Skin of body (tissue), 3 donors: ENCODE measurements at places on chromosomes 5 and 9.
A peak's percentile ranks its signal among the peaks of the same experiment; 100 is the strongest.

GRCh38 chr9:88534456-88535225 is at the start of gene NXNL2:
NXNL2 (plus strand) TSS chr9:88535178; CDS start chr9:88535435, 257 bp downstream.
- peak; percentile 74 for DNase-seq

DNA sequence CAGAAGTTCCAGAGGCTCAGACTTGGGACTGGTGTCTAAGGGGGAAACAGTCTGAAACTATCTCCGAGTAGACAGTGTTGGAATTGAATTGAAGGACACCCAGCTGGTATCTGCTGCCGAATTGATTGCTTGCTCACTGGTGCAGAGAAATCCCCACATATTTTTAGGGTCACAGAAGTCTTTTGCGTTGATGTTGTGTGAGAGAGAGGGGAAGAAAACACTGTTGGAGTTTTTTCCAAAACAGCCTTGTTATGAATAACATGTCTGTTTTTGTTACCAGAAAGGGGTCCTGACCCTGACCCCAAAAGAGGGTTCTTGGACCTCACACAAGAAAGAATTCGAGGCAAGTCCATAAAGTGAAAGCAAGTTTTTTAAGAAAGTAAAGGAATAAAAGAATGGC is 81.3 kb downstream of the ALDH7A1 start:
- no peak for DNase-seq

GRCh38 chr5:94376672-94377345 is 241.6 kb downstream of the KIAA0825 start:
- no peak for DNase-seq

GRCh38 chr5:35898952-35899660 is 39.3 kb downstream of the CAPSL start:
- DNase-seq = no peak

GRCh38 chr9:134175291-134175807 is 11.0 kb upstream of the RNU6ATAC start:
- no peak for DNase-seq

- no peak for DNase-seq
Measured at GRCh38 chr9:113763429-113763828, 112.7 kb upstream of the ZNF618 start.

GRCh38 chr5:178312880-178313282 is 80.3 kb upstream of the PHYKPL start:
- peak; percentile 25 for DNase-seq

DNA sequence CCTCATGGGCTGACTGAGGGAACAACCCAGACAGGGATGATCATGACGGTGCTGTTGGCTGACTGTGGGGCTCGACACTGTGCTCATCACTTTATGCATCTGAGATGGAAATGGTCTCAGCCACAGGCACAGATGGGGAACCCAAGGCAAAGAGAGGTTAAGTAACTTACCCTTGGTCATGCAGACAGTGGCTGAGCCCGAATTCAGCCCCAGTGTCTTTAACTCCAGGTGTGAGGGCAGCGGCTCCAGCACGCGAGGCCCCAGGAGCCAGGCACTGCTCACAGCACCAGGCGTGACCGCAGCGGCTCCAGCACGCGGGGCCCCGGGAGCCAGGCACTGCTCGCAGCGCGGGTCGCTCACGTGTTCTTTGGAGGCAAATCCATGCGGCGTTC is 45.3 kb upstream of the FCN1 start:
- DNase-seq = no peak

DNA sequence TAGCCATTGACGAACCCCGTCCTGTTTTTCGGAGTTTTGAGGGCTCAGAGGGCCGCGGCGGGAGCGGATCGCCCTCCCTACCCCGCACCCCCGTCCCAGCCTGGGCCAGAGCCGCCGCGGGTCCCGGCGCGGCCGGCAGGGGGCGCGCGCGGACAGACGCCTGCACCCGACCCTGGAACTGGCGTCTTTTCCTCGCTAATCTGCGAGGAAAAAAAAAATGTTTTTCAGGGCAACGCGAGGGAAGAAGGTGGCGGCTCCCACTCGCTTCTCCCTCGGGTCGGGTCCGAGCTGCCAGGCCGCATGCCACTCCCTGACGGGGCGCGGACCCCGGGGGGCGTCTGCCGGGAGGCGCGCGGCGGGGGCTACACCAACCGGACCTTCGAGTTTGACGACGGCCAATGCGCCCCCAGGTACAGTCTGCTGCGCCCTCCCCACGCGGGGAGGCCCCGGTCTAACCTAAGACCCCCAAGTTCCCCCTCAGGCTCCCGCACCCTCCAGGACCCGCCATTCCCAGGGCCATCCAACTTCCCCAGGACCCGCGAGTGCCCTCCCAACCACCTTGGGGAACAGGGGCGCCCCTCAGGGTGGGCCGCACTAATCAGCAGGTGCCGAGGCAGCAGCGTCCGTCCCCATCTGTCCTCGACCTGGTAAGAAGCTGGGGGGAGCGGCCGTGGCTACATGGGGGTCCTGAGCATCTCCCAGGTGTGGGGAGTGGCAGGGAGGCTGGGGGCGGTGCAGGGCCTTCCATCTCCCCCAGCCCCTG is at the start of gene KCNT1:
TSS of gene KCNT1 (plus strand) at position 227 of the 763 bp plus-strand sequence. CDS start at position 301, 74 bp downstream.
- DNase-seq = no peak

- DNase-seq = no peak
Measured at GRCh38 chr5:95735406-95735805, 4.3 kb downstream of the RHOBTB3 start.

- DNase-seq = no peak
Measured at GRCh38 chr9:9016597-9016996, 1217.0 kb upstream of the DMAC1 start.

DNA sequence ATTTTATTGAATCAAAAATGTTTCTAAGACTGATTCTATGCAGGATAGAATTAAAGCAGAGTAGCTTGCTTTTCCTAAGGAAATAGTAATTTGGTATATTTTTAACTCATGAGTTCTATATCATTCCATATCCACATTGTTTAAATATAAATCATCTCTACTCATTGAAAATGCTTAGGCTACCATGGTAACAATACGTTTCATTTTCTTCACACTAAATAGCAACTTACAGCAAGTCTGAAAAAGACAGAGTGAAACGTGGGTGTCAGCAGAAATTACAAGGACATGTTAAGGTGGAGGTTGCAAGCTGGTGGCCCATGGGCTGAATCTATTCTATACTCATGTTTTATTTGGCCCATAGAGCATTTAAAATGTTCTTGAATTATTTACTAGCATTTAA is 487.9 kb downstream of the ARHGEF28 start:
- no peak for DNase-seq

DNA sequence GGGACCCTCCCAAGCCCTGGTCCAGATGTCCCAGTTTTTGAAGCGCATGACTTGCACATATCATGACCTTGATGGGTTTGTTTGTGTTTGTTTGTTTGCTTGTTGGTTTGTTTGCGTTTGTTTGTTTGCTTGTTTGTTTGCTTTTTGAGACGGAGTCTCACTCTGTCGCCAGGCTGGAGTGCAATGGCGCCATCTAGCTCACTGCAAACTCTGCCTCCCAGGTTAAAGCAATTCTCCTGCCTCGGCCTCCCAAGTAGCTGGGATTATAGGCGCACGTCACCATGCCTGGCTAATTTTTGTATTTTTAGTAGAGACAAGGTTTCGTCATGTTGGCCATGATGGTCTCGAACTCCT is 13.0 kb upstream of the UBAC1 start:
- no peak for DNase-seq

- DNase-seq = no peak
Measured at GRCh38 chr5:62661126-62661525, 82.5 kb downstream of the LRRC70 start.

DNA sequence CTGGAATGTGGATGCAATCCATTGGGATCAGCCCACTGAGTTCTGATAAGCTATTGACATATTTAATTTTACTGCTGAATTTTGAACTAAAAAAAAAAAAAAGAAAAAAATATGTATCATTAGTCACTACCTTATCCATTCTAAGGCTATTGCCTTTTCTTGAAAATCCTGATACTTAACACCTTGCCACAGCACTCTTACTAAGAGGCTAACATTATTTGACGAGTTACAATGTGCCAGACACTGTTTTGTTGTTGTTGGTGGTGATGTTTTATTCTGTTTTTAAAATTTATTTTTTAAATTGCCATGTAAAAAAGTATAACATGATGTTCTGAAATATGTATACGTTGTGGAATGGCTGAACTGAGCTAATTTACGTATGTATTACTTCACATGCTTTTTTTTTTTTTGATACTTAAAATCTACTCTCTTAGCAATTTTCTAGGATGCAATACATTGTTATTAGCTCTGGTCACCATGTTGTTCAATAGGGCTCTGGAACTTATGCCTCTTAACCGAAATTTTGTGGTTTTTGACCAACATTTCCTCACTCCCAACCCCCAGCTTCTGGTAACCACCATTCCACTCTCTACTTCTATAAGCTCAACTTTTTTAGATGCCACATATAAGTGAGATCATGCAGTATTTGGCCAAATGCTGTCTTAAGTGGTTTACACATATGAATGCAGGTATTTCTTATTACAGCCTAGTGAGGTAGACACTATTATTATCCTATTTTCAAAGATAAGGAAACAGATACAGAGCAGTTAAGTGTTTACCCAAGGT is 134.8 kb upstream of the PCA3 start:
- no peak for DNase-seq

GRCh38 chr5:35956429-35956828 is 18.0 kb upstream of the CAPSL start:
- no peak for DNase-seq

- peak; percentile 62 for DNase-seq
Measured at GRCh38 chr9:129933185-129934040, 98.2 kb downstream of the USP20 start.

GRCh38 chr9:113901221-113901688 is 25.1 kb downstream of the ZNF618 start:
- DNase-seq = peak; percentile 49

DNA sequence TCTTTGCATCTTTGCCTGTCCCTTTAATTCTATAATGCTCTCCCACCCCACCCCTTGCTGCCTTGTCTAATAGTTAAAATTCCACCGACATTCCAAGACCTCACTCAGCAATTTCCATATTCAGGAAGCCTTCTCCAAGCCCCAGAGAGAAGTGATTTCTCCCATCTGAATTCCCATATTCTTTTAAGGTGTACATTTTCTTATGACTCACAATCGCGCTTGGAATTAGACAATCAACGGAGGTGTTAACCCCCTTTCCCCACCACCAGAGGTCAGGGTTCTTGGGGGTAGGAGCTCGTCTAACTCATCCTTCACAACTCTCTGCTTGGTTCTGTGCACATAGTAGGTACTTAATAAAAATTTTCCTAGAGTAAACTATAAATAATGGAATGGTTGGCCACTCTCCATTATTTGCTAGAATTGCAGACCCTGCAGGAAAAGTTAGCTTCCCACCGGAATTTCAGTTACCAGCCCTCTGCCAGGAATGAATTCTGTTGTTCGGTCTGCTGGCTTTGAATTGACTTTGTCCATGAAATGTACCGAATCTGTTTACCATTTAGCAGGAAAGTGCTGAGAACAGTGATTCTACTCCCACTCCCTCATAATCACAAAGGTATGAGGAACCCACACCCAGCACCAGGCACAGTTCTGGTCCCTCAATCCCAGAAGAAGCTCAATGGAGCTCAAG is 5.0 kb downstream of the KCNIP1 start:
- DNase-seq = no peak

- DNase-seq = no peak
Measured at GRCh38 chr9:136603901-136604814, 58.3 kb upstream of the NOTCH1 start.

- DNase-seq = peak; percentile 52
Measured at GRCh38 chr5:160375166-160375565, 4.7 kb upstream of the C1QTNF2 start.

DNA sequence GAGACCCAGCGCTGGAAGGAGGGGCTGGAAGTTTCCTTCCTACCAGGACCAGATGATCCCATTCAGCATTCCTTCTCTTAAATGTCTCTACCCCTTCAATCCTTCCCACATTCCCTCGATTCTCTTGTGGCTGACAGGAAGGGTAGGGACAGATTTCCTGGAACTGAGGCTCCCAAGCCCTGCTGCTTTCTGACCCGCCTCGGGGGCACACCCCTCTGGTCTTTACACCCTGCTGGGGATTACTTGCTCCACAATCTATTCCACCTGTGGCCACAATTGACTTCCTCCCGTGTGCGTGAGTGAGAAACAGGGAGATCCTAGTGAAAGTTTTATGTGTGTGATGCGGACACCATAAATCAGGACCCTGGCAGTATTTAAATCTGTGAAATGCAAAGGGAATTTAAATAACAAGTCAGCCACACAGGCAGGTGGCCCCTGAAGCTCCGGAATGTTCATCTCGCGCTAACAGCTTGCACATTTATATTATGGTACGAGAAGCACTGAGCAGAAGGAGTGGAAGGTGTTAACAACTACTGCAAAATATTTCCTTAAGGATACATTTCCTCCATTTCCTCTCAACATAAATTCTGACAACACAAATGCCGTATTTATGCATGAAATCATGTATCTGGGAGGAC is 237.5 kb downstream of the SLIT3 start:
- no peak for DNase-seq

DNA sequence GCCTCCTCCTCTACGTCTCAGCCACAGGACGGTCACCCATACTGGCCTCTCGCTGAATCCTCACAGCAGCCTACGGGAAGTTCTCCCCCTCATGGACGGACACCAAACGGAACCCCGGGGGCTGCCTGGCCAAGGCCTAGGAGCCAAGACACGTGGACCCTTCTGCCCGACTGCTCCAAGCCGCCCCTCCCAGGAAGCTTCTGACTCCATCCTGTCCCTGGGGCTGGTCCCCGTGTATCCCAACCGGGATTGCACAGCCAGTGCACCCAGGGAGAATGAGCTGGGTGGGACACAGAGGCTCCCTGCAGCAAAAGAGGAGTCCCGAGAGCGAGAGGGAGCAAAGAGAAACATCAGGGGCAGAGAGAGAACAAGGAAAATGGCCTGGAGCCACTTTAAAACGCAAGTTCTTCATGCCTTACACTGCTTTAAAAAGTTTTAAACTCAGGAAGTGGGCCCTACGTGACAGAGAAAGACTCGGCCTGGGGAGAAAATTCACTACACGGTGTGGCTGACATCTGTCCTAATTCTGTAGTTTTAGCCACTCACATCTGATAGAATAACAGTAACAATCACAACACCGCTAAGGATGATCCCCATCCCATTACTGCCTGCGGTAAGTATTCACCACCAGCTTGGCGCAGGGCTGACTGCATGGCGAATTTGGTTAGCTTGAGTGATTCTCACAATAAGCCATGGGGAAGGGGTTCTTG is 3.0 kb downstream of the FAM78A start:
- DNase-seq = no peak

DNA sequence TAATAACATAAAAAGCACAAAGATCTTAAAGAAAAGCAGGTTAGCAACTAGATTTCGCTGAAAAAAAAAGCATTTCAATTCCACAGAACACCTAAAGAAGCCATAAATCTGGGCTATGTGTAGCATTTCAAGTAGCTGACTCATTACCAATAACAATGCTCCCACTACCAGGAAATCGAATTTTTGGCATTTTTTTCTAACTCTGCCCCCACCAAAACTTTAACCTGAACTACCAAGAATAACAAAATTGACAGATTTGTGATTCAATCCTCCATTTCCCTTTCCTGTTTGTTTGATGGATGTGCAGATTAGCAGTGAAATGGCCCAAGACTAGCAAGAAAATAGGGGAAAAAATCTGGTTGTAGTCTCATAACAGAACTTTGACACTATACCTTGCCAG is 180.2 kb downstream of the RASEF start:
- no peak for DNase-seq
